GOT3 (cell line): ENCODE measurements at places on chromosomes 2 and 18.

- DNase-seq = no peak
These were observed 71.7 kb downstream of the TPGS2 start for GRCh38 chr18:36757081-36757480.

- no peak for DNase-seq
These were observed 84.1 kb downstream of the RBMS1 start for GRCh38 chr2:160409480-160409879.

GRCh38 chr2:129229830-129230441 is 749.5 kb upstream of the RAB6C start:
- DNase-seq = no peak

DNA sequence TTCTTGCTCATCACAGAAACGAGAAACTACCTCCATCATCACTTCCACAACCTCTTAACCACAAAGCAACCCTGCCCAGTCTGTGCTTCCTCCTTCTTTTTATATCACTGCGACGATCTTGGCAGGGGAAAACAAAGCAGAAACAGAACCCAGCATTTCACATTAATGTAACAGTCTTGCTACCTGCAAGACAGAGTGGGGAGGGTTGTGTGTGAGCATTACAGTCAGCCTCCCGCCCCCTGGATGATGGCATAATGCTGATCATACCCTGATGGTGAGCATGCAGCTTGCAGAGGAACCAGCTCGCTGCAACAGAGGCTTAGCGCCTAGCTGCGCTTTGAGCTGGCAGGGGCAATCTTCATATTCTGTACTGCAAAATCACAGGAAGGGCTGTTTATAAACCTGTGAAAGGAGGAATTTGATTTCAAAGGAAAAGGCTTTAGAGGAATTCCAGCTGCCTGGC is 376.1 kb downstream of the IRS1 start:
- no peak for DNase-seq

DNA sequence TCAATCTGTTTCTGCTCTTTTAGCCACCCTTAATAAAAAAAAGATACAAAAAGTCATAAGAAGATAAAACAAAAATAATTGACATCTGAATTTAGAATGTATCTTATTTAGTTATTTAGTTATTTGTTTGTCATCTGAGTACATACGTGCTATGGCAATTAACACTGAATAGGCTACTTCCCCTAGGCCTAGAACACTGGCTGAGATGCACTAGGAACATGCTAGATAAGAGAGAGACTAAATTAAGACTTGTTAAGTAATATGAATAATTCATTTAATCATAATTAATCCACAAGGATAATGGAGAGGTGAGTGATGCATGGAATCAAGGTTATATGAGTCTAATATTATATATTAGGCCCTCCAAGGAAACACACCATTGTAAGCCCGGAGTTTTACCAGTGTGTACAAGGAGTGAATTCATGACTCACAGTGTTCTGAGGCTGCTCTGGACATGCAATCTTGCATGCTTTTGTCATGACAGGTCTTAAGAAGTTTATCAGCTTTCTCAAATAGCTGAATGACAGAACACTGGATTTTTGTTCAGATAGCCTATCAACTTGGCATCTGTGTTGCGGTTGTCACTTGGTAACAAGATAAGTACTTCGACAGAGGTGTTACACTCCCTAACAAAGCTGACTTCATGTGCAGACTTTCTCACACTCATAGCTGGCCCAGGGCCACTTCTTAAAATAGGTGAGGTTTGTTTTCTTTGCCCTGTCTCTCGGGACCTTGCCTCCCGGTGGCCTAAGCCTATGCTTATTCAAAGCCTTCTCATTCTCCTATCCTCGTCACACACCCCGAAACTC is 5.0 kb upstream of the SERPINB2 start:
- no peak for DNase-seq

DNA sequence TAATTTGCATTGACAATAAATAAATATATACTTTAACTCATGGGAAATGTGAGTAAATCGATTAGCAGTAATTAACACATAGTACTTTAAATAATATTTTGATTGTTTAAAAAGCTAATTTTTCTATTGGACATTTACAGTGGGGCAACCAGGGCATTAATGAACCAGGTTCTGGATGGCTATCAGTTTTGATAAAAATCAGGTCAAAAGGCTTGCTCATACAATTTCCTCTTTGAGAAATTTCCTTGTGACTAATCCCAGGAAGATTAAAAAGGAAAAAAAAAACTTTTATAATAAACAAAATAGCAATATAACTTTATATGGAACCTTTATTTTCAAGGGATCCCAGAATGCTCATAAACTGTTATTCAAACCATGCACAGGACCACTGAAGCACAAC is 497.2 kb upstream of the ZEB2 start:
- DNase-seq = no peak

GRCh38 chr2:215136669-215137328 is 1.6 kb downstream of the ABCA12 start:
- DNase-seq = no peak

DNA sequence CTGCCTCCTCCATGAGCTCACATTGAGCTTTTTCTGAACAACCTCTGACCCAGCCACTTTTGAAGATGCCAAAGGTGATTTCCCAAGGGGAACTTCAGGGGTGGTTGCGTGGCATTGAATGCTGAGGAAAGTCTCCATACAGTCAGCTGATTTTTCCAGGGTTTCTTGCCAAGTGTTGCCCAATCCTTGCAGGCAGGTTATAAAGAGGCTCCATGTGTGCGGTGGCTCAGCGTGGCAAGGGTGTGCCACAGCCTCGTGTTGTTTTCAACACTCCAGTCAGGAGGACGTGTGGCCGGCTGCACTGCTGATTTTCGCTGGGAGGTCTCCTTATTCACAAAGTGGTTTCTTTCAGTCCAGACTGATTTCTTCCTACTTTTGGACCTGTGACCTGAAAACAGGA is 81.4 kb upstream of the GATA6 start:
- DNase-seq = no peak

DNA sequence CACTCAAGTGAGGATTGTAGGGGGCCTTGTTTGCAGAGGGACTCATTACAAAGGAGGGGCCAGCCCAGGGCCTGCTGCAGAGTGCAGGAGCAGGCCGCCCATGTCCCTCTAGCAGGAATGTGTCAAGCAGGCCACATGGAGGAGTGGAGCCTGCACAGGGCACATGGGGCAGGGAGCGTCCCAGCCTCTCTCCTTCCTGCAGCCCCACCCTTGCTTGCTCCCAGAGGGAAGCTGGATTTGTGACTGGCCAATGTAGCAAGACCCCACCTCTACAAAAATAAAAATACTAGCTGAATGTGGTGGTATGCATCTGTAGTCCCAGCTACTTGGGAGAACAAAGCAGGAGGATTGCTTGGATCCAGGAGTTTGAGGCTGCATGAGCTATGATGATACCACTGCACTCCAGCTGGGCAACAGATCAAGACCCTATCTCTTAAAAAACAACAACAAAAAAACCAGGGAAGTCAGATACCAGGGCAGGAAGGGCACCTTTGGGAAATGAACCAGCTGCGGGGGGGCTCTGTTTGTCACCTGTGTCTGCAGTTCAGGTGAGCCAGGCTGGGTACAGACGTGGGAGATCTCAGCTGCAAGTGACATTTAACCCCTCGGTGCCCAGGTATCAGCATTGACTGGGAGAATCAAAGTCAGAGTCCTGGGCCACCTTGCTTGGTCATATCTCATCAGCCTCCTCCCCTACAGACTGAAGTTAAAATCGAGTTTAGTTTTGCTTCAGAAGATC is 27.7 kb downstream of the IMPA2 start:
- DNase-seq = no peak

GRCh38 chr2:193154076-193154475 is 959.3 kb upstream of the TMEFF2 start:
- DNase-seq = no peak

GRCh38 chr2:18336975-18337374 is 223.5 kb downstream of the RDH14 start:
- DNase-seq = no peak

- DNase-seq = no peak
These were observed 426.3 kb upstream of the ZEB2 start for GRCh38 chr2:144946263-144946662.
